ENCODE measurements at places on chromosomes 2 and 18.

DNA sequence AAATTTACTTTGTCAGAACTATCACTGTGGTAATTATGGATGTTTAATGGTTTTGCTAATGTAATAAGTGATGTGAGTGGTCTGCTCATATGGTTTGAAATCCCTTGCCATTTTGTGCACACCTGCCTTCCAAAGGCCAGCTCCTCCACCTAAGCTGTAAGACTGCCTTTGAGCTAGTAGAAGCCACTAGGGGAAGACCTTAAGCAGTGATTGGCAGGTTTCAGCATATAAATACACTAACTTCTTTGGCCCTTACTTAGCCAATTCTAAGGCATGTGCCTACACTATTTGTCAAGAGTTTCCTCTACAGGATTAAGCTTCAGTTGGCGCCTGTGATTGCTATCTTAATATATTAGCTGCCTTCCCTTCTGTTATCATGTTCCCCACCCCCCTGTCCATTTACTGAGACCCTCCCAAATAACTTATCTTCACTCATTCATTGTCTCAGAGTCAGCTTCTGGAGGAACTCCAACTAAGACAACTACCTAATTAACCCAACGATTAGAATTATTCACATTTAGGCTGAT, 141.1 kb downstream of the MBD5 start:
- no peak for DNase-seq

- no peak for DNase-seq
Measured at GRCh38 chr2:101380376-101380775, 6.9 kb downstream of the CREG2 start.

DNA sequence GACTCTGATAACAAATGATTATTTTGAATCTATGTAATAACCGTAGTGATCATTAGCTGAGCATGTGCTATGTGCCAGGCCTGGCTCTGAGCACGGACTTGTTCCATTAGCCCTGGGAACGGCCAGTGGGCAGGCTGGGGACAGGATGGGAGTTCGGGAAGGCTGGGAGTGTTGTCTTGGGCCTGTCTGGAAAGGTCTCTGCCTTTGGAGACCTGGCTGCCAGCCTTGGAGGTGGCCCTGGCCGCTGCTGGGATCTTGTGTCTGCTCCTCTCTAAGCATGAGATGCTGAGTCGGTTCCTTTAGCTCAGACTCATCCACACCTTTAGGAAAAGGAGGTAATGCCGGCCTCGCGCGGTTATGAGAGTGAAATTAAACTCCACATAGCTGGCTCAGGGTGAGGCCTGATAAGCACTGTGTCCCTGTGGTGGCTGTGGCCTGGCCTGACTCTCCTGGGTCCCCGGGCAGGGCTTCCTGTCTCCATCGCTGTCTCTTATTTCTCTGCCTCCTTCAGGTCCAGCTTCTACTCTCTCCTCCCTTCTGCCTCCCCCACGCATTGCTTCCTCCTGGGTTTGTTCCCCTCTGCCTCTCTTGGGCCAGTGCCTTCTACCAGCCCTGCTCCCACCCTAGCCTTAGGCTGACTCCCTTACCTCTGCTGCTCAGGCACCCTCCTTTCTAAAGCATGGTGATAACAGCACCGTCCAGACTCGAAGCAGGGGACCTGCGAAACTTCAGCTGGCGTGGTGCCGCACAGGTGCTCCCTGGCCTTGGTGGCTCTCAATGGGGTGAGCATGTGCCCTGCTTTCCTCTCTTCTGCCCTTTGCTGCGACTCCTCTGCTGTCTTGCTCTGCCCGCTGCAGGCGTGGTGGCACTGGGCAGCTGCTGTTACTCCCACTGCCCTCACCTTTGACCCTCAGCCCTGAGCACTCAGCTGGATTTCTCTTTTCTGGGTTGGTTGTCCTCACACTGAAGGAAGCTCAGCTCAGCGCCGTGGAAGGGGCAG, 41.8 kb downstream of the NCK2 start:
- DNase-seq: peak; percentile 40

GRCh38 chr2:62740221-62740620, 34.7 kb downstream of the EHBP1 start:
- DNase-seq: no peak

GRCh38 chr2:237198164-237198855, 112.6 kb downstream of the COPS8 start:
- no peak for DNase-seq

DNA sequence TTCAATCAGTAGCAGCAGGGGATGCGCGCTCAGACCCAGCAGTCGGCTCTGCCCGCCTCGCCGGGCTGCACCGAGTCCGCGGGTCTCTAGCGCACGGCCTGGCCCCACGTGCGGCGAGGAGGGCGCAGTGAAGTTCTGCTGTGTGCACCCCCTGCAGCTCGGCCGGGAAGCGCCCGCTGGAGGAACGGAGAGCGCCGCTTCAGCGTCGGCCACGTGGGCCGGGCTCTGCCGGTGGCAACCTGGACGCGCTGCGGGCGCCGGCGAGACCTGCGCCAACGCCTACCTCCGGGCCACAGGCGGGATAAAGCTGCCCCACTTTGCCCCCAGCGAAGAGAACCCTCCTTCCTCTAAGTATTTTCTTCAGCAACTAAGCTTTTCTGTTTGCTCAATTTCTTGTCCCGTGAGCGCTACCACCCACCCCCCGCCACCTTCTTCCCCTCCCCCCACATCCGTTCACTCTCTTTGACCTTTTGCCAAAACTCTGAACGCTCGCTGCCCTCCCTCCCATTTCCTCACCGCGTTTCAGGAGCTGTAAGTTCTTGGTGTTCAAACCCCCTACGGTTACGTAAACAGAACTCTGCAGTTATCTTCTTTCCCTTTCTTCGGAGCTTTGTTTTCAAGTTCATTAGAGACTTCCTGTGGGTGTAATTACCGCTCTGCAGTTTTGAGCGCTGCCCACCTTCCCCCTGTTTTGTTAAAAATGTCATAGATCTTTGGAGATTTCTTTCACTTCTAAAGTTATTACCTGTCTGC, 42.6 kb upstream of the EDAR start:
- DNase-seq: peak; percentile 88

GRCh38 chr2:143261986-143262385, 132.8 kb downstream of the ARHGAP15 start:
- peak; percentile 67 for DNase-seq

DNA sequence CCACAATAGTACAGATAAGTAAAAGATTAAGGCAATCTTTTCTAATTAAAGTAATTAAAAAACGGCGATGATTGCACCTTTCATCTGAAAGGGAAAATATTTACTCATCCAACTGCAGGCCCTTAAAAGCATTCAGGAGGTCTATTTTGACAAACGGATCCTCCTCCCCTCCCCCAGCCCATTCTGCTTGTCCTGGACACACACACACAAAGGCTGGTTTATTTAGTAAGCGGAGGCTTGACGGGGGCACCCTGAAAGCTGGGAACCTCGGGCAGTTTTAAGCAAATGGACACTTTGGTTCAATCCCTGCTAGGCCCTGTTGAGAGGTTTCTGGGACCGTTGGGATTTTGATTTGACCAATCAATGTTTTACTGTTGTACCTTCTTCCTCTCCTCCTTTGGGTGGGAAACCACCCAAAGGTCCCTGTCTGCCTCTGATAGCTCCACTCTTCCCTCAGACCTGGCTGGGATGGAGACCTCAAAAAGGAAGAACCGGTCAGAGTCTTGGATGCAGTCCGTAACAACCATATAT, 135.8 kb upstream of the HAAO start:
- no peak for DNase-seq

GRCh38 chr18:78666666-78667335, 312.8 kb upstream of the SALL3 start:
- DNase-seq: no peak

- no peak for DNase-seq
Measured at GRCh38 chr18:77905011-77905410, 655.4 kb downstream of the GALR1 start.

DNA sequence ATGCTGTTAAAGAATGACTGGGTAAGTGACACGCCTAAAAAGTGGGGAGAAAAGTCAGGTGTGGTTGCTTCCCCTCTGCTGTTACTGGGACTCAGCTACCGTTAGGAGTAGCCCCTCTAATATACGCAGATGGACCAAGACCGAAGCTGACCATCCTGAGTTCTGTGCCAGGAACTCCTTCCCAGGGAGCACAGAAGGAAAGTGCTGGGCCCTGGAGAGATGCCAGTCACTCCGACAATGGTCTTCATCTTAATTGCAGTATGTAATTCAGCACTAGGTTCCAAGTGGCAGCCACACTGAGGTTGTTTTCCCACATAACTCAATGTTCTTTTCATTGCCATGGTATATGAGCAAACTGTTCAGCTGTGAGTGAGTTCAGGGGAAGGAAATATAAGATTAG, 19.6 kb upstream of the TMEM200C start:
- no peak for DNase-seq

GRCh38 chr18:34342960-34343359, 118.2 kb upstream of the NOL4 start:
- no peak for DNase-seq

GRCh38 chr2:181648478-181649155, 8.3 kb downstream of the CERKL start:
- DNase-seq: no peak

DNA sequence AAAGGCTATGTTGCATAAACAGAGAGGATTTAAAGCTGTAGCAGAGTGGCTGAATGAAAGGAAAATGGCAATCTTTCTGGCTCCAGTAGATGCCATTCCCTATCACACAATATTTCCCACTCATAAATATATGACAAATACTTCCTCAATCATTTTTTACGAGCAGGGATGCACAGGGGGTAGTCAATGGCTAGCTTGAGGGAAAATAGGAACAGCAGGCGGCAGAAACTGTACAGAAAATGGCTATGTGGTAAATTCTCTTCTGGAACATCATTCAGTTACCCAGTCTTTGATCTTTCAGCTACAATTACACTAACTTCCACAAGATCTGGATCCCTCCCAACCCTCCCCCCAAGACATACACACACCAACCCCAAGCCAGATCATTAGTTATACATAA, 127.2 kb downstream of the OLA1 start:
- no peak for DNase-seq

DNA sequence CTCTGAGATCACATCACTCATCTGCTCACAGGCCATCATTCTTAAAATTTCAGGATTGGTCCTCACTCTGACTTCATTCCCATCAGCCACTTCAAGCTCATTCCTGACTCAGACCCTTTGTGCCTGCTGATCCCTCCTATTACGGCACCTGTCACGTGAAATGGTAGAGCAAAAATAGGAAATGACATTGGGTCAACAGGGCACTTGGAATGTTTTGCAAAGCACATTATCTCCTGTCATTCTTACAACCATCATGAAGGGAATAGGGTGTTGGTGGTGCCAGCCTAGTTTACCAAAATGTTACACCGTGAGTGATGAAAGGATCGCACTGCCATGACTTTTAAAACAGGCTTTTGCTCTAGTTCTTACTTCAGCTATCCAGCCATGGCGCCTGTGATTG, 61.1 kb downstream of the EIF5B start:
- no peak for DNase-seq

- no peak for DNase-seq
Measured at GRCh38 chr2:190618030-190618429, 30.9 kb upstream of the NAB1 start.

GRCh38 chr2:69369802-69370201, 17.2 kb downstream of the GFPT1 start:
- no peak for DNase-seq

DNA sequence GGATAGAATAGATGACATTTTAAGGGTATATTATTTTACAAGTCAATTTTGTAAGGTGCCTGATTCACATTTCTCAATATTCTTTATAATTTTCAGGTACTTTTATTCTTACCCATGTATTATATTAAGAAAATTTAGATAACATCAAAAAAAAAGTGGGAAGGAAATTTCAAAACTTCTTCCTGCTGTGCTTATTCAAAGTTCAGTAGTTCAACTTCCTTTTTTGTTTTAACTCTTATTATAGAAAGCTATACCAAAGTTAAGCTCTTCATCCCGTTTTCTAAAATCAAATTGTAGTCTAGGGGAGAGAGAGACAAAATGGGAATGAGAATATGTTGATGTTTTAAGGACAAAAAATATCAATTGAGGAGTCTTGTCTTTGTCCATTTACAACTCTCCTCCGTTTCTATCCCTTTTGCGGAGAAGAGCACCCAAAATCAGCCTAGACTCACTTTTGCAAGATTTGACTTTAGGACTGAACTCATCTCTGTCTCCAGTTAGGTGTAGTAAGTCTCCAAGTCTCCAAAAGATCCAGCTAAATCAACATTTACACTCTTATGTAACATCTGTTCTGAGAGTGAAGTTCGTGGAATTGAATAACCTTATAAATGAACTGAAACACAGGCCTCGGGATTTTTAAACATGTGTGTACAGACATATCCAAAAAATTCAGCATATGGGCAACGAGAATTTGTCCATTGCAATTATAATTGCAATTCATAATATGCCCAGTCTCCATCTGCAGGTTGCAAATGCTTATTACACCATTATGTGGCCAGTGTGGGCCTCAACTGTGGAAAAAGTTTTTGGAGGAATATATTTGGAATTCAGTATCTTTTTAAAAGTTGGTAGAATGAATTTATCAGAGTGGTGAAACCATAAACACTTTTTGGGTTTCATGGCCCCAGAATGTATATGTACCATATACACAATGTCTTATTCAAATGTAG, 23.9 kb downstream of the FAM124B start:
- DNase-seq: no peak

DNA sequence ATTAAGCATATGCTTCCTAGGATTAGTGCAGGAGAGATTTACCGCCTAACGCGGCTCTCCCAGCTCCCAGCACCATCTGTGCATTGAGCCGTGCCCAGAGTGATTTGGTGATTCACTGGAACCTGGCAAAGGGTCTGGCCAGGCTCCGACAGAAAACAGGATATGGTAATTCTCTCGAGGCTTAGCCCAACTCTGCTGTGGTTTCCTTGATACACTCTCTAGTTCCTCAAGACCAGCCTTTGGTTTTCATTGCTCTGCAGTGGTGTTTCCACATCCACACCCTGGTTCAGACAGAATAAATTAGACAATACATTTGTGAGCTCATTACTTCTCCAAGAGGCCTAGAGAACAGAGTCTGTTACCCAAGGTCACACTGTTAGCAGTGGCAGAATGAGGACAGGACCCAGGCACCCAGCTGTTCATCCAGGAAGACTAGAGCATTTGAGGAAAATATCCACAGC, 23.0 kb upstream of the SMAD2 start:
- DNase-seq: peak; percentile 34

- DNase-seq: no peak
Measured at GRCh38 chr2:54956111-54956627, 94.1 kb downstream of the RTN4 start.

DNA sequence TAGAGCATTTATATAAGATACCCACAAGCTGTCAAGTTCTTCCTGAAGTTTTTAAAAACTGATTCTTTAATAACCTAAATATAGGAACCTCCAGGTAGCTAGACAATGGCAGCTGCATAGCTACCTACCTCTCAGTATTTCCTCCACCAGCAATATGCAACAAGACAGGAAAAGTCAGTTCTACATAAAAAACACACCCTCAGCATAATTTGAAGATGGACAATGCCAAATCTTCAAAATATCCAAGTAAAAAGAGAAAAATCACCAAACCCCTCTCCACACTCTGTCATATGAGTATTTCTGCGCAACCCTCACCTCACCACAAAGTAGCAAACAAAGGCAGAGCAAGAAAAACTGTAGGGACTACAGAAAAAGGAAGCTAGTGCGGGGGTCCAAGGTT, 51.4 kb downstream of the GTF3C3 start:
- no peak for DNase-seq
